ENCODE measurements at places on chromosomes 11 and 22.

DNA sequence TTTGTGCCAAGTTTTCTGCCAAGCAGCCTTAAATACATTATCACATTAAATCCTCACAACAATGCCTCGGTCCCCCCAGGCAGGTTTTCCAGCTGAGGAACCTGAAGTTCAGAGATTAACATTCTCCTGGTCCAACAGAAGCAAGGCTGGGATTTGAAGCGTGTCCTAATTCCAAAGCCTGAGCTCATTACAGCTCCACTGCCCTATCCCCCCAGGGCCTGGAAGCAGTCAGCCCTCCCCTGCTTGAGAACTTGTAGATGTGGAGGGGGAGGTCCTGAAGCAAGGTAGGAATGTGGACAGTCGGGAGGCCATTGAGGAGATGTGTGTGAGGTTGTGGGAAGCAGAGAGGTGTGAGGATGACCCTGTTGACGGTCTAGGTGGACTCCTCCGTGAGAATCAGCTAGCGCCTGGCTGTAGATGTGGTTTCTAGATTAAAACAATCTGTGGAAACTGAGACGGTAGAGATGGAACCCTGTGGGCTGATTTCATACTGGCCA, 8.1 kb downstream of the GRAMD1B start:
- DNase-seq = no peak

DNA sequence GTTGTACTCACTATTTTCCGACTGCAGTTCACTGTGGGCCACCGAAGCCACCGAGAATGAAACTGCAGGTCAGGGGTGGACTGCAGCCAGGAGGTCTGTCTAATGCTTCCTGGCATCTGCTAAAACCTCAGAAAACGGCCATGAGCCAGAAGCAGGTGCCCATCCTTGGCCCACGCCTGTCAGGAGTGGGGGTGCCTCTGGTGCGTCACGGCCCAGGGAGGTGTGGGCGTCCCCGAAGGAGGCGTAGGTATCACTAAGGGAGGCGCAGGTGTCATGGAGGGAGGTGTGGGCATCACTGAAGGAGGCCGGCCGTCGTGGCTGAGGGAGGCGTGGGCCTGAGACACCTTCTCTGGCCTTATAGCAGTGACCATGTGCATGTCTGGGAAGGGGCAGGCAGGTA, 456.2 kb downstream of the TBC1D22A start:
- no peak for DNase-seq

DNA sequence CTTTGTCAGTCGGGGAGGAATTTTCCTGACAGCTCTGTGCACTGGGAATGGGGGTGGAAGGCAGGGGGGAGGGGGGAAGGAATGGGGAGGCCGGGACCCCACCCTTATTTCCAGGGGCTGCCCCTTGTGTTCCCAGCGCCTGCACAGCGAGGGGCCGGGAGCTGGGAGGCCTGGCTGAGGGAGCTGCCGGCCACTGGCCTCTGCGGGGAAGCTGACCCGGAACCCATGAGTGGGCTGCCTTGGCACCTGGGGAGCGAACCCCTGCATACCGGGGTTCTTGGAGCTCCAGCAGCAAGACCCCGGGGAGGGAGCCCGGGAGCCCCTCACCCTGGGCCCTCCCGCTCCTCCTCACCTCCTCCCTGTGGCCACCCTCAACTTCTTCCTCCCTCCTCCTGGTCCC, 3.5 kb downstream of the H19 start:
- no peak for DNase-seq

- DNase-seq = no peak
These were observed 213.5 kb upstream of the NAV2 start for GRCh38 chr11:19499026-19499669.

GRCh38 chr11:66680966-66681645, 3.4 kb upstream of the RBM4B start:
- no peak for DNase-seq

GRCh38 chr11:15655552-15655951, 540.8 kb downstream of the INSC start:
- DNase-seq = no peak
